ENCODE measurements at places on chromosomes 16 and 17.

DNA sequence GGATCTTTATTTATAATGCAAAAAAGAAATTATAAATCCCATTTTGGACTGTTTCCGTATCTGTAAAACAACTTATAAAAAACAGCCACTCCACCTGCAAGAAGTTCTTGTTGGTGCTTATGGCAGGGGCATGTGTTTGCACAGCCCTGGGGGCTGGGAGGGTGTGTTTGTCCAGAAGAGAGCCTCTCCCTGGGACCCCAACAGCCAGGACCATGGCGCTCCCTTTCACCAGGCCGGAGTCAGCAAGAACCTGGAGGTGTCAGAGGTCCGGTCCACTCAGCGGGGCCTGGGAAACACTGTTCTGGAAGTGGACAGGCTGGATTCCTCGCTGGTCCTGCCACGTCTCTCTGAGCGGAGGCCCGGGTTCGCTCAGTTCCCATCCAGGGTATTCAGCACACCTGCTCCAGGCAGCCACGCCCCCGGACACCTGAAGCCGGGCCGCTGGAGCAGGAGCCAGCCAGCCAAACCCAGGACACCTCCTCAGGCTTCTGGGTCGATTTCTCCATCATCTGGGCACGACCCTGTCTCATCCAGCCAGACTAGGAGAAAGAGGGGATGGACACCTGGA, 18.9 kb upstream of the GINS2 start:
- DNase-seq = no peak

GRCh38 chr17:56919717-56920116, 5.9 kb upstream of the TRIM25 start:
- no peak for DNase-seq

GRCh38 chr17:47276868-47277267, 23.2 kb downstream of the ITGB3 start:
- DNase-seq = no peak

GRCh38 chr17:44348234-44348987, 3.3 kb downstream of the GRN start:
- DNase-seq = no peak

- no peak for DNase-seq
Measured at GRCh38 chr16:54812229-54812628, 118.4 kb upstream of the IRX5 start.

DNA sequence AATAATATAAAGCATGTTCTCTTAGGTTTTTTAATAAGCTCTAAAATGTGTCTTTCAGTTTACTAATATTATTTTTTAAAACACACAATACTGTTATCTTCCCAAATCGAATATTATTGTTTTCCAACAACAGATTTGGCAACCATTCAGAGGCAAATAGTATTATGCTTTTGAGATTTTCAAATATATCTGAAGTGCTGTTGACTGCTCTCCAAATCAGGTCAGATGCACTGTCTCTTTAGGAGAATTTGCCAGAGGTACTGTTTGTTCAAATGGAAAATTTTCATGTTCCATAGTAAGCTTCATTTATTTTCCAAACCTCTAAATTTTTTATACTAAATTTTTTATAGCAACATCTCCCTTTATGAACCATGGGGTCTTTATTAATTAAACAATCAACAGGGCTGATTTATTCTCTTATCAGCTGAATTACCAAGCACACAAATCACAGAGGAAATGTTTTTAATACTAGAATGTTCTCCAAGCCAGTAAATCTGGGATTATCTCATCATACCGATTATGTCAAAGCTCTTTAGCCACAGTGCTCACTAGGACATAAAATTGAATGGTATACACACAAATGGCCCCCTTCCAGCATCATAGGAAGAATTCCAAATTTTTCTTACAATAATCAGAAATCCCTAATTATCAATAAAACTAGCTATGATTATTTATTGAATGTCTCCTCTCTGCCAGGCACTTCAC, 108.8 kb upstream of the HLF start:
- no peak for DNase-seq

GRCh38 chr16:85231959-85232358, 119.7 kb upstream of the CIBAR2 start:
- no peak for DNase-seq

GRCh38 chr17:66677201-66677981, 157.5 kb upstream of the CACNG5 start:
- DNase-seq = no peak

GRCh38 chr16:84308120-84308519, 13.4 kb downstream of the WFDC1 start:
- no peak for DNase-seq

- no peak for DNase-seq
Measured at GRCh38 chr17:2138761-2139160, 83.9 kb downstream of the HIC1 start.

DNA sequence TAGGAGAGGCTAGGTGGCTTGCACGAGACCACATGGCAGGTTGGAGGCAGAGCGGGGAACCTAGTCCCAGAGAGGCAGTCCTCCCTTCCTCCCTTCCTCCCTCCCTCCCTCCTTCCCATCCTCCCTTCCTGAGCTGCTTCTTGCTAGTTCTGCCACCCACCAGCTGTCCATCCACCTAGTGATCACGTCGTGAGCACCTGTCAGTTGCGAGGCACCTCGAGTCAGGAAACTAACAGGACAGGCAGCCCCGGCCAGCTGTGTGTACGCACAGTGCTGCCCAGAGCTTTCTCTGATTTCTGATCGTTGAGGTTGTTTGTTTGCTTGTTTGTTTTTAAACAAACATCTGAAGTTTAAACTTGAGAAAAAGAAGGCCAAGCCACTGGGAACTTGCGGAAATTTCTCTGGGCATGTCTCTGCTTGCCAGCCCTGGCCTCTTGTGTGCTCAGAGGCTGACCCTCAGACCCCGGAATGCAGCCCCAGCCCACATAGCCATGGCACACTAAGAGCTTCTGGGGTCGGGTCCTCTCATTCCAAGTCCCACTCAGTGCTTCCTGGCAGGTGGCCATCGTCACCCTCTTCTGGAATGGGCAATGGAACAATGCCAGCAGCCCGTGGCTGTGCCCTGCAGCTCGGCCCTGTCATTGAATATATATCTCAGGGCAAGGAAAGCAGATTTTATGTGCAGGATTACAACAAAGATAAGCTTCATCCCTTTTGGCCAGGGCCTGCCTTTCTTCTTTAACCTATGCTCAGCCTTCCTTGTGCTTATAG, 174.0 kb downstream of the KATNIP start:
- DNase-seq = no peak

DNA sequence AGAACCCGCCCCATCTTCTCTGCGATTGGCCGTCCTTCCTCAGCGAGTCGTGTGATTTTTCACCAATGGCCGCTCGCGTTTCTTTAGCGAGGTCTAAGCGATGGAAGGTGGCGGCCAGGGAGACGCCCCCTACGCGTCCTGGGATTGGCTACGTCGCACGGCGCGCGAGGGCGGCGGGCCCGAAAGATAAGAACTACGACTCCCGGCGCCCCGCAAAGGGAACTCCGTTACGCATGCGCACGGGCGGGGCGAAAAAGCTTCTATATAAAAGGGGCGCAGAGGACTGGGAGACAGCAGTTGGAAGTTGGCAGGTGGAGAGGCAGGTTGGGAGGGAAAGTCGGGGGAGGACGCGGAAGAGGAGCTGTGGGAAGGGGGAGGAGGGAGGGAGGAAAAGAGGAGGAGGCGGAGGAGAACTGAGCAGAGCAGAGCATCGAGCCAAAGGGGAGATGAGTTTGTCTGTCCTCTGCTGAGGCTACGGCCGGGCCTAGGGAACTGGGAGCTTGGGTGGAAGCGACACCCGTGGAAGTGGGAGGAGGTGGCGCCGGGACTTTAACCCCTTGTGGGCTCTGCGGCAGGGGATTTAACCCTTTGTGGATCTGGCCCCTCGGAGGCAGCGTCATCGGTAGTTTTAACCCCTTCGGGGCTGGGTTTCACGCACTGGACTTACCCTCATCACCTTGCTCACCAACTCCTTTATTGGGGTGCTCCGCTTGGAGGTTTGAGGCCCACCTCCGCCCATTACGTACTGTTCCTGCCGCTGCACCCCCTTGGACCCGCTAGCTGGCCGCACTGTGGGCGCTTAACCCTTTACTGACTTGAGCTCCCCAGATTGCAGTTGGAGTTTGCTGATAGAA, at the start of gene HEXIM1:
TSS of gene HEXIM1 (plus strand) at position 293 of the 854 bp plus-strand sequence. CDS start 716 bp downstream, outside the sequence.
- DNase-seq = peak; percentile 98

DNA sequence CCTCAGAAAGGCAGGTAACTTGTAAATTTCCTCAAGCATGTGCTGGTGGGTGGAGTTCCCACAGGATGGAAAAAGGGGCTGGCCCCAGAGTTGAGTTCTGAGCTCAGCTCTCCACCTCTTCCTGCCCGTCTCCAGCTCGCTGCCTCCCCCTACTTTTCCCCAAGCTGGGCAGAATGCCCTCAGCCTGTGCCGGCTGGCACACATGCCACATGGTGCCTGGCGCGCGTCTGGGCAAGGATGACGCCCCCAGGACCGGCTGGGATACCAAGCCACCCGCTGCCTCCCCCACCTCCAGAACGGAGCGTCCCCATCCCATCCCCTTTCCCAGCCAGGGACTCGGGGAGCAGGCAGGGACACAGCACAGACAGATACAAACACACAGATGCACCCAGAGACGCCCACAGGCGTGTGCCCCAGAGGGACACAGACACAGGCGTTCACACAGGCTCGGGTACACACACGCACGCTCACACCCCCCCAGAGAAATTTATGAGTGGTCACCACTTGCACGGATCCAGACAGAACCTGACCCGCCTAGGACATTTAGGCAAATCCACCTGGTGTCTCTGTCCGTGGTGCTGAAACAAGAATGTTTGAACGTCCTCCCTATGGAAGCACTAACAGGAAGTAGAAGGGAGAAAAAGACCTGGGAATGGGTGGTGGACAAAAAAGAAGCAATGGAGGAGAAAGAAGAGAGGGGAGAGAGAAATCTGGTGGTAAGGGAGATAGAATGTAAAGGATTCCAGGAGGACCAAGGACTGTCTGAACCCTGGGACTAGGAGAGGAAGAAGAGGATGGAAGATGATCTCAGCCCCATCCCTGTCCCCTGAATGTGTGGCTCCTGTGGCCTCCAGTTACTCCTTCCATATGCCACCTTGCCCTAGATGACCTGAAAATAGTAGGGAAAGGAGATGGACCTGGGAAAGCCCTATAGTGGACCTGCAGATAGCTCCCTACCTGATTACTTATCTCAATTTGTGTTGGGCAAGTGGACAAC, 15.5 kb downstream of the NEUROD2 start:
- no peak for DNase-seq

- no peak for DNase-seq
Measured at GRCh38 chr16:11459722-11460121, 114.5 kb downstream of the RMI2 start.

GRCh38 chr16:30470632-30470995, 1.9 kb upstream of the ITGAL start:
- DNase-seq = no peak

DNA sequence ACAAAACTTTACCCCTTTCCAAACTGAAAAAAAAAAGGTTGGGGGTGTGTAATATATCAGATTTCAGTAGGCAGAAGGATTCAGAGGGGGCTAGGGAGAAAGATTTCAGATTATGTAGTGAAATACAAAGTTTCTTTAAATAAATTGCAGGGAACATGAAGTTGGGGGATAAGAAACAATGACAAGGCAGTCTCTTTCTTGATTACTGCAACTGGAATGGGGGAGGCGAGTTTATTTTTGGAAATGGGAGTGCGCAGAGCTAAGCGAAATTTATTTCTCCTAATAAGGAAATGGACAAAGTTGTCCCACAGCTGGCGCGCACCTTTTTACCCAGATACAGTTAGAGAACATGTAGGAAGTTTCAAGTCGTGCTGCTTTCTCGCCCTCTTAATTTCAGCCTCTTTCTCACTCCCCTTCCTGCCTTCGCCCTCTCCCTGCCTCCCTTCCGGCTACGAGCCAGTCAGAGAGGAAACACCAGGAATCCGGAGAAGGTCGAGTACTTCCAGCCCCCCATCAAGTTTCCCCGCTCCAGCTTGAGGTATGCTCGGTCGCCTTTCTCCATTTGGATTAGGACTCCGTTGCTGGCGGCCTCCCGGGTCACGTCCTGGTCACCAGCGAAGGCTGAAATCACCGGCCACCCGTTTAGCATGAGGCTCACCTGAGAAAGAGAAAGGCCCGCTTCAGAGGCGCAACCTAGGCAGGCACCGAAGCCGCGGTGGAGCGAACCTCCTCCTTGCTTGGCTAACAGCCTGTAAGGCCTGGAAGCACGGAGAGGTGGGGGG, 2.5 kb downstream of the CBLN1 start:
- DNase-seq = no peak

DNA sequence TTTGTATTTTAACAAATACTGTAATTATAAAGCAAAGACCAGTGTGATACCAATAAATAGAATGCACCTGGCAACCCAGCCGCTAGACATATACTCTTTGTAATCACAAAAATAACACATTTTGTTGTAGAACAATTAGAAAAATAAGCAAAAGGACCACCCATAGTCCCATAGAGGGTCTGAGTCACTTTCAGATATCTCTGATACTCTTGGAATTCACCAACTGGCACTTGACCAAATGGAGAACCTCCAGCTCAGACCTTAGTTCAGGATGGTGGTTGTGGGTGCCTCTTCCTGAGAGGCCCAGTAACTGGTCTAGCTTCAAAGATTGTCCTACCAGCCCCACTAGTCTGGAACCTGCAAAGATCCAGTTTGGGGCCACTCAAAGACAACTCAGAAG, 789 bp upstream of the TERF2 start:
- DNase-seq = no peak

DNA sequence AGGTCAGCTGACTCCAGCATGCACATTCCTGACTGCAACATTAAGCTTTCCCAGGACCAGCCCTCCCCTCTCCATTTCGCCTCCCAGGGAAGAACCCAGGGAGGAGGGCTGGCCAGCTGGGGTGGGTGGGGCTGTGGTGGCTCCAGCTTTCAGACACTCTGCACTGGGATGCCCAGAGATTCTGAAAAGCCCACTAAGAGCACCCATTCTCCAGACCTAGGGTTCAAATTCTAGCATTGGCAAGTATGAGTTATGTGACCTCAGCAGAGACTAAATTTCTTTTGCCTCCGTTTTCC, 7.8 kb downstream of the DLX3 start:
- no peak for DNase-seq

- DNase-seq = no peak
Measured at GRCh38 chr17:38958756-38959155, 8.4 kb downstream of the FBXO47 start.

DNA sequence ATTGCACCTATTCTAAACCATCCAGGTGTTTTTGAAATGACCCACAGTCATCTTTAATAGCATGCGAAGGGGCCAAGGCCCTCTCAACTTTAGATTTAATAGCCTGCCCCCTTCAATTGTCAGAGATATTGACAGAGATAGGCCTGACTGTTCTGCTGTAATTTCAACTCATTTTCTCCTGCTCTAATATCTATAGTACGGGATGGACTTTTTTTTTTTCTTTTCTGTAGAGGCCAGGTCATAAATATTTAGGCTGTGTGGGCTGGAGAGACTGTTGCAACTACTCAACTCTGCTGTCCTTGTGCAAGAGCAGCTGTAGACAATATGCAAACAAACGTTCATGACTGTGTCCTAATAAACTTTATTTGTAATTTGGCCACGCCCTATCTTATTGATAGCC, 24.7 kb upstream of the KRT20 start:
- no peak for DNase-seq

- no peak for DNase-seq
Measured at GRCh38 chr17:82769041-82769440, 17.2 kb downstream of the TBCD start.

- DNase-seq = no peak
Measured at GRCh38 chr16:30187971-30188561, 4.7 kb downstream of the CORO1A start.

GRCh38 chr16:81861503-81861902, 82.4 kb downstream of the PLCG2 start:
- no peak for DNase-seq

- no peak for DNase-seq
Measured at GRCh38 chr17:64074704-64075426, 54.4 kb upstream of the ICAM2 start.

GRCh38 chr16:64455275-64455674, 666.6 kb downstream of the CDH11 start:
- DNase-seq = no peak

GRCh38 chr16:61014869-61015268, 1021.4 kb downstream of the CDH8 start:
- no peak for DNase-seq
